Right ventricle myocardium superior (tissue), 1 donor: ENCODE measurements at places on chromosomes 11 and 22. TPM values are rescaled to one million over a fixed set of nuclear protein-coding genes. Genes with fewer than 3 reads are reported as not detected.

The KCNJ1 gene
- total RNA-seq = not detected

The CCDC73 gene
- total RNA-seq = not detected

The PKP3 gene
- 0.86 TPM for total RNA-seq

The OR2AG1 gene
- total RNA-seq = not detected

DNA sequence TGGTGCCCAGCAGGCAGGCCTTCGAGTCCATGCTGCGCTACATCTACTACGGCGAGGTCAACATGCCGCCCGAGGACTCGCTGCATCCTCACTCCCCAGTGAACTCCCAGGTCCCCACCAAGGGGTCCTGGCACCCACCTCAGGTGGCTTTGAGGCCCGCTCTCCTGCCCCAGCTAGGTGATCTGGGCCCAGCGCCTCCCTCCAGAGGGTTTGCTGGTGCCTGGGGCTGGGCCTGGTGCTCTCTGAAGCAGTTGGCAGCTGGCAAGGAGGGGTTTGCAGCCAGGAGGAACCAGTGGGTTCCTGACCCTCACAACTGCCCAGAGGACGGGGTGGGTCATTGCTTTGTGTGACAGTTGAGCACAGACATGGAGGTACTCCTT is 5.9 kb downstream of the THAP7 start:
- no peak for DNase-seq

DNA sequence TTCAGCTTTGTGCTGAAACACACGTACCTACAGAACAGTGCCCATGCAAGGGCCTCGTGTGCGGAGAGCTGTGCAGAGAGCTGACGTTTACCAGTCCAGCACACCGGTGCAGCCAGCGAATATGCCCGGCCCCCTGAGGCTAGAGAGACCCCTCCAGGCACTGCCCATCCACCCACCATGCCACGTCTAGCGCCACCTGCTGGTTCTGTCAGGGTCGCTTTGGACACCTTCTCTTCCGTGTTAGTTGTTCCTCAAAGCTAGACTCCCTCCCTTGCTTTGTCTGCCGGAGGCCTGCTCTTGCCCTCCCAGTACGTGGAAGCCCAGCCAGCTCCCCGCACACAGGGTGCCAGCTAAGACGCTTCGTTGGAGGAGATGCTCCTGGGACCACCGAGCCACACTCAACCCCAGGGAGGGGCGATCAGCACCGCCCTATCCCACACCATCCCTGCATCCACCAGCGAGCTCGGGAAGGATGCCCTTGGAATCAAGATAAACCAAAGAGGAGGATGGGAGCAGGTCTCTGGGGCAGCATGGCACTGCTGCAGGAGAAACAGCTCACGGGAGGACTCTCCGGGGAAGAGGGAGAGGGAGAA is 43.4 kb downstream of the CPT1A start:
- DNase-seq = no peak

DNA sequence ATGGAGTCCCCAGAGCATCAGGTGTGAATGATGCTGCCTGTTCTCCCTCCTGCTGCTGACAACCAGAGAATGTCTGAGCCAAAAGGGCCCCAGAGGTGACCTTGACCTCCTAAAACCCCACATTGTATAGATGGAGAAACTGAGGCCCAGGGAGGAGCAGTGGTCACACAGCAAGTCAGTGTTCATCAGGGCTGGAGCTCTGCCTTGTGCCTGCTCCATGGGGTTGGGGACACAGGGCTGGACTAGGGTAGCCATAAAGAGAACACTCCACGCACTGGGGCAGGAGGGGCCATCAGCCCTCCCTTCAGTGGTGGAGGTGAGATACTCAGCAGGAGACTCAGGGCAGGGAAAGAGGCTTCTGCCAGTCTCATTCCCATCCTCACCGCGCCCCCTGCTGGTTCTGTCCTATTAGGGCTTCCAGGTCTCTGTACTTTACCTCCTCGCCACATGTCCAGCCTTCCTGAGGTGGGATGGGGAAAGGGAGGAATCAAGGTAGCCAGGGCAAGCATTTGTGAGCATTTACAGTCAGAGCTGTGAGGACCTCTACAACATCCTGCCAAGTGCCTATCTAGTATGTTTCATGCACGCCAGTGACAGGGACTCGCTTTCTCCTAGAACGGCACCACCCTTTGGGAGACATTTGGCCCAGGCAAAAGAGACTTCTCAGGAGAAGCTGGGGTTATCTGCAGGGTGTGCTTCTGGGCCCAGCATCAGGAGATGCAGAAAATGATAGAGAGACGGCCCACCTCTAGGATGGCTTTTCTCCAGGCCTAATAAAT is 43.2 kb downstream of the NEU3 start:
- DNase-seq = peak; percentile 78

DNA sequence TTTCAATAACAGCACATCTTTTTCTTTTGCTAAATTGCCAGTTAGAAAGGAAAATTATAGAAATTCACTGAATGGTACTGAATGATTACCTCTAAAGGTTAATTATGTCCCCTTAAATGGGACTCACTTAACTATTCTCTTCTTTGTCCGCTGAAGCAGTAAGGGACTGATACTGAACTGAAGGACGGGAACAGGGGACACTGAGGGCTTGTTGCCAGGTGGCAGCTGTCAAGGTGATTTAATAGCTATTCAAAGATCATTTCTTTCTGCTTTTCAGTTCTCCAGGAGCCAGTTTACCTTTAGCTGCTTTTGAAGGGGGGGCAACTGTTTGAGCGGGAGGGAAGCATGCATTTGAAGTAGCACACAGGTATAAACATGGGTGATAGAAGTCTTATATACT is 325.4 kb upstream of the CCDC90B start:
- DNase-seq = no peak

DNA sequence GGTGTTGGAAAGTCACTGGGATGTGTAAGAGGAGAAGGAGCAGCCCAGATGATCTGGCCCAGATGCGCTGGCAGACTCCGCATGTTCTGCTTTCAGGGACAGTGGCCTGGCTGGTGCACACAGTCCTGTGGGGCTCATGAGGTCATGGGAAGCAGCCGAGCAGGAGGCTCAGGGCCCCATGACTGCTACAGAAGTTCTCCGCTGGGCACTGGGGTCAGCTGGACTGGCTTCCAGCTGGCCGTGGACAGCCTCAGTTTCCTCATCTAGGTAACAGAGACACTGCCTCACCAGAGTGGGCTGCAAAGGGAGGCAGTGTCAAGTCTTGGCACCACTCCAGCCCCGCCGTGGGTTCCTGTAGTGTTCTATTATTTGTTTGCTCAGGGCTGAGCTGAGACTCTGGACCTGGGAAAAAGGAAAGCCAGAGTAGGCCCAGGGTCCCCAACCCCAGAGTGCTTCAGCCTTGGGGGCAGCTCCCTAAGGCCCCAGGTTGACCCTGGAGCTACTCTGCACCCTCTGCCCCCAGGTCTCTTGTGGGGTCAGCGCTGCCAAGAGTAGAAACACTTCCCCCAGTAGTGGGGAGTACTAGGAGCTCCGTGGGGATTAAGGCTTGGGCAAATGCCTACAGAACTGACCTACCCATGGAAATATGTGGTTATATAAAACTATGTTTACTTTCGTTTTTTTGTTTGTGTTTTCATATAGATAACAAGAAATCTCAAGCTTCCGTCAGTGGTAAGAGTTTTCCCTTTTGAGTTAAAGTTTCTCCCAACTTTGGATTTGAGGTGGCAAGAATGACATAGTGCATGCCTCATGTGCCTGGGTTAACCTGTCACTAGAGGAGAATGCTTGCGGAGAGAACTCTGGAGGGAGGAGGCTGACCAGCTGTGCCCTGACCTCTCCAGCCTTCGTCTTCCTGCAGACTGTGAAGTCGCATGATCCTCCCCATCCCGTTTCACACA is 45.3 kb downstream of the MED15 start:
- peak; percentile 94 for DNase-seq

DNA sequence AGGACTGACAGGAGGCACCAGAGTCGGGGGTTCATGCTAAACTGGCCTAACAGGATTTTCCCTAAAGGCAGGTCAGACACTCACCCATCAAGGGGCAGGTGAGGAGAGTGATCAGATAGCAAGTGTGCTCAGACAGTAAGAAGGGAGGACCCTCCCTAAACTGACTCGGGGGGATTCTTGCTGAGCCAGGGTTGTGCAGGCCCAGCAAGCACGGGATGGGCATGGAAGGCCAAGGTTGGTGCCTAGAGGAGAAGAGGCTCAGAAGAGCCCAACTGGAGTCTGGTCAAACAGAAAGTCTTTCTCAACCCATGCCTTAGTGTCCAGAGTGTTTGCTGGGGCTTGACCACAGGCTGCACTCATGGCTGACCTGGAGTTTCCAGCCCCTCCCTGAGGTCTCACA is 6.2 kb upstream of the APOL1 start:
- DNase-seq = no peak

GRCh38 chr11:117391181-117391580 is 63.5 kb downstream of the CEP164 start:
- no peak for DNase-seq
